Head of caudate nucleus (tissue), 42 donors: ENCODE measurements at places on chromosomes 3 and 15.

DNA sequence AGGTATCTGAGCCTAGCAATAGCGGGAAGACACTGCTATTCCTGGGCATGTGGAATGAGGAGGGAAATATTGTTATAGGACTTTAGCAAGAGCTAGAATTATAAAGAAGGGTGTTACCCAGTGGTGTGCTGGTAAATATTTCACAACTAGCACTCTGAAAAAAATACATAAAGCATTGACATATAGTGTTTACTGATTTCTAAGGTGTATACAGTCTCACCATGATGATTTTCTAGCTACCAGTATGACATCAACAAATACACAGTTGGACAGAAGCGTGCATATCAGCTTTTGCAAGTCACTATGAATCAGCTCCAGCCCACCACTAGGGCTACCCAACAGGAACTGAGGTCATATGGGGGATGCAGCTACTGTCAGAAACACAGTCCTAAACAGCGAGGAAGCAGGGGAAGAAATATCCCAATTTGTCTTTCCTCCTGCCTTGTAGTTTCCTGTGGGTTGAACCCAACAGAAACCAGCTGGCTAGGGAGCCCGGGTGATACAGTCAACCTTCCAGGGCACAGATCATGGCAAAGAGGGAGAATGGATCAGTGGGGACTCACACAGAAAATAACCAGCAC lies 39.6 kb downstream of the HGD start:
- DNase-seq, result no peak

GRCh38 chr3:67576441-67576840 lies 78.0 kb downstream of the SUCLG2 start:
- no peak for DNase-seq

- DNase-seq, result no peak
Measured at GRCh38 chr3:116112696-116113095, 332.6 kb downstream of the LSAMP start.

GRCh38 chr3:124770336-124771082 lies 40.3 kb downstream of the UMPS start:
- peak; percentile 44 for DNase-seq

DNA sequence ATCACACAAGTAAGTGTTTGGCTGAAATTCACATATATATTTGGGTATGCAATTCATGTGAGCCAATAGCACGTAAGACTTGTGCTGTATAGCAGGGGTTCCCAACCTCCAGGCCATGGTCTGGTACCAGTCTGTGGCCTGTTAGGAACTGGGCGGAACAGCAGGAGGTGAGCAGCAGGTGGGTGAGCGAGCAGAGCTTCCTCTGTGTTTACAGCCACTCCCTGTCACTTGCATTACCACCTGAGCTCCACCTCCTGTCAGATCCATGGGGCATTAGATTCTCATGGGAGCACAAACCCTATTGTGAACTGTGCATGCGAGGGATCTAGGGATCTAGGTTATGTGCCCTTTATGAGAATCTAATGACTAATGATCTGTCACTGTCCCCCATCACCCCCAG lies 59.7 kb downstream of the MAP3K13 start:
- DNase-seq, result no peak

GRCh38 chr3:45938864-45939263 lies 4.4 kb upstream of the CXCR6 start:
- peak; percentile 83 for DNase-seq

DNA sequence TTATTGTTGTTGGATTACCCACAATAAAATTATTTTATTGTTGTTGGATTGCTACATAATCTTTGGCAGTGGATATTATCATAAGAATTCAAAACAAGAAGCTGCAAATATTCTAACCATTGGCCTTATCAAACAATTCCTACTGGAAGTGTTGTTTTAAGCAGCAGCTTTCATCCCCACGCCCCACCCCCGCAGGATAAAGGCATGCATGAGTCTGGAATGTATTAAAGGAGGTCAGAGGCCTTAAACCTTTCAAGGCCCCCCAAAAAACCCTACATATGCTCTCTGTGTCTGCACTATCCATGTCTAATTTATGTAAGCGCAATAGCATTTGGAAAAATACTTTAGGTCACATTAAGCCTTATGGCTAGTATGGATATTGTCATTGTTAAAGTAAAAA lies 23.1 kb downstream of the P3H2 start:
- DNase-seq, result no peak

DNA sequence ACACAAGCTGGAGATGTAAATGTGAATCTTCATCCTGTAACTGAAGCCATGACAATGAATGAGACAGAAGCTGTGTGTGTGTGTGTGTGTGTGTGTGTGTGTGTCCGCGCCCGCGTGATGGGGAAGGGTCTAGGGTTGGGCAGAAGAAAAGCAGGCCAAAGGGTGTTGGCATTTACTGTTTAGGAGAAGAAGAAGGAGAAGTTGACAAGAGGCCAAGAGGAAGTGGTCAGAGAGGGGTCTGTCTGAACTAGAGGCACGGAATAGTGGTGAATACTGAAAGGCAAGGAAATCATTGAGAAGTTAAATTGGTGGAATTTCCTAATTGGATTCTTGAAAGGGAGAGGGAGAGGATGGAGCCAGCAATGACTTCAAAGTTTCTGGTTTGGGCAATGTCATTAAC lies 5.6 kb upstream of the NCEH1 start:
- DNase-seq, result no peak

DNA sequence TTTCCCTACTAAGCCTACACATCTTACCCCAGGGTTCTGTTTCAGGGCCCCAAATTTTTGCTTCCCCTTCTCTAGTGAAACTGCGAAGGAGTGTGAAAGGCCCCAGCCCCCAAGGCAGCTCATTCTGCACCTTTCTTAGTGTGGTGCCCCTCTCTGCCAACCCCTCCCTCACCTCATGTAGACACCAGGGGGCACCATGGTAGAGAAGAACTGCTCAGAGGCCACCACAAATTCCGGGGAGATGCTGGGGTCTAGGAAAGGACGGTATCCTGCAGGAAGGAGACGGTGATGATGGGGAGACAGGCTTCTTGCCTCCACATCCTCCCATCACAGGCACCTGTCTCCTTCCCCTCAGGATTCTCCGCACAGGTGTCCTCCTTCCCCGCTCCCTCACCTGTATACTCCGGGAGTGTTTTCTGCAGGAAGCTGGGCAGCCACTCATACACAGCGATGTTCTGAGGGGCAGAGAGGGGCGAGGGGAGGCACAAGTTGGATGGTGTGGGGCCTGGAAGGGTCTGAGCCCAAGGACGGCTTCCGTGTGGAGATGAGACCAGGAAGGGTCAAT lies 3.6 kb downstream of the DUOX2 start:
- DNase-seq, result no peak

DNA sequence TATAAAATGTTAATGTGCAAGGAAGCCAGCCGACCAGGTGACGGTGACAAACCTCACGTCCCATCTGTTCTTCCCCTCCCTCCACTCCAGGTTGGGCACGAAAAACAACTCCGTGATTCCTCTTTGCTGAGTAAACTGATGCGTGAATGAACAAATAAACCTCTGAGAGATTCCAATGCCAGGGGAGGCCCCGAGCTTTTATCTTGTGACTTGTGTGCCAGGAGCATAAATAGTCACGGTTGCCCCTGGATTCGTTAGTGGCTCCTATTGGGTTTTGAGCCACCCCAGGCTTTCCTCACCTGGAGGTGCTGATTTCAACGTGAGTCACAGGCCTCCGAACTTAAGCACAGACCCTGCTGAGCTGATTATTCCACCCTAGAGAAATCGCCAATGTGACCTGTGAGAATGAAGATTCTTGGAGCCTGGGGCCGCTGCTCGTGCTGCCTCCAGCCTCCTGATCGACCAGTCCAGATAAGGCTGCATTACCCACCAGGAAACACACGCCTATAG lies 119.2 kb downstream of the SHQ1 start:
- DNase-seq, result no peak

DNA sequence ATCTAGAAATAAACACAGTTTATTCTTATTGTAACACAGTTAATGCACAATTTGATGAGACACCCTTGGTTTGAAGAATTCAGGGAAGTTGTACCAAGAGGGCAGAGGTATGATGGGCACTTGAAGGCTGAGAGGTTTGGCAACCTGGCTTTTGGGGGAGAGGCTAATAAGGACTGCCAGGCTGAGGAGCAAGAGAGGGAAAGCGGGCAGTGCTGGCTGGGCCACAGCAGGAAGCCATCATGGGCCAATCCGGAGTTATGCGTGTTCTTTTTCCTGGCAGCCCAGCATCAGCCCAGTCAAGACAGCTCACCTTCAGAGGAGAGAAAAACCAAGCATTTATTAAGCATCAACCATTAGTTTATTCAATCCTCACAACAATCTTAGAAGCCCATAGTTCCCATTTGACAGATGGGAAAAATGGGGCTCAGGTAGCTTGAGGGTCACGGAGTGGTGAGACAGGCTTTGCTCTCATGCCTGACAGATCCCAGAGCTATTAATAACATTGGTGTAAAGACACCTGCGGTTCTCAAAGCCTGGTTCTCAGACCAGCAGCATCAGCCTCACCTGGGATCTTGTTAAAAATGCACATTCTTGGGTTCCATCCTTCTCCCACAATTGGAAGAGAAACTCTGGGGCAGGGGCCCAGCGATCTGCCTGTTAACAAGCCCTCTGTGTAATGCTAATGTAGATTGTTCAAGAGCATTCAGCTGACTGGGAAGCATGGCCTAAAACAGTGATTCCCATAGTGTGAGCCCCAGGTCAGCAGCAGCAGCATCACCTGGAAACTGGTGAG lies 183.7 kb downstream of the NTRK3 start:
- DNase-seq, result no peak

DNA sequence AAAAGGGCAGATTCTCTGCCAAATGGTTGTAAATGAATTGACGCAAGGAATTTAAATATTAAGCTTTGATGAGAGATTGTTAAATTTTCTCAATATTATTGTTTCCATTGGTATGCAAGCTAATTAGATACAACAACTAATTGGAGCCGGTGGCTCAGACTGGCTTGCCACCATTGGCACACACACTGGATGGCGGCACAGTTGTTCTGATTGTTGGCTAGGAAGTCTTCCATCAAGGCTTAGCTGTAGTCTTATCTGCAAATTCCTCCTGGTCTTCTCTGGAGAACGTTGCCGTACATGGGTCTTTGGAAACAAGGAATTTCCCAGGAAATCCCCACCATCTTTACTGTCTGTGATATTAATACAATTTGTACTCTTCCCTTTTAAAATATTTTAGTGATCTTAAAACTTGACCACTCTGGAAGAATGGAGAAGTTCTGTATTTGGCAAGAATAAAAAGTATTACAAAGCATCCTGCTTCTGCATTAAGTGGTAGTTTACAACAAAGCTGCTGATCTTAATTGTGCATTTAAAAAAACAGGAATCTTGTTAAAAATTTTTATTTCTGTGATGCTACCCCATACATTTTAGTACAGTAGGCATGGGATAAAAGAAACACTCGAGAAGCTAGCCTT lies 126.5 kb downstream of the UBE2E2 start:
- no peak for DNase-seq

DNA sequence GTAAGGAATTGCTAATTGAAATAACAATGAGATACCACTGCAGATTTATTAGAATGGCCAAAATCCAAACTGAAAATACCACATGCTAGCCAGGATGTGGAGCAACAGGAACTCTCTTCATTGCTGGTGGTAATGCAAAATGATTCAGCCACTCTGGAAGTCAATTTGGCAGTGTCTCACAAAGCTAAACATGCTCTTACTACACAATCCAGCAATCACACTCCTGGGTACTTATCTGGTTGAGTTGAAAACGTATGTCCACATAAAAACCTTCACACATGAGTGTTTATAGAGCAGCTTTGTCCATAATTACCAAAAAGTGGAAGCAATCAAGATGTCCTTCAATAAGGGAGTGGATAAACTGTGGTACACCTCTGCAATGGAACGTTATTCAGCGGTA lies 113.3 kb downstream of the SMAD6 start:
- DNase-seq, result no peak

DNA sequence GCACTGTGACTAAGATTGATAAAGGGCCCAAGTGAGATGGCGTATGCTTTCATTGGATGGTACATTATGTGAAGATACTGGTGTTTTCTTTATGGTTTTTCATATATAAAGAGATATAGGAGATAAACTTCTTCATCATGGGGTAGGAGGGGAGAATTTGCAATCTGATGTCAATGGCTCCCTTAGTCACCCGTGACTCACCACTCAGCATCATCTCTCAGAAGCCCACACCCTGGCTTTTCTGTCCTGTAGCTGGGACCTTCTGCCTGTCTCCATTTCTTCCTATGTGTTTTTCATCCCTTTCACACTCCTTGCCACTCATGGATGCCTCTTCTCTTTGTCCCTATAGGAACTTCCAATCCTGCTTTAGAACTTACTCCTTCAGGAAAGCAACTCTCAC lies 114.3 kb upstream of the SEMA6D start:
- no peak for DNase-seq

DNA sequence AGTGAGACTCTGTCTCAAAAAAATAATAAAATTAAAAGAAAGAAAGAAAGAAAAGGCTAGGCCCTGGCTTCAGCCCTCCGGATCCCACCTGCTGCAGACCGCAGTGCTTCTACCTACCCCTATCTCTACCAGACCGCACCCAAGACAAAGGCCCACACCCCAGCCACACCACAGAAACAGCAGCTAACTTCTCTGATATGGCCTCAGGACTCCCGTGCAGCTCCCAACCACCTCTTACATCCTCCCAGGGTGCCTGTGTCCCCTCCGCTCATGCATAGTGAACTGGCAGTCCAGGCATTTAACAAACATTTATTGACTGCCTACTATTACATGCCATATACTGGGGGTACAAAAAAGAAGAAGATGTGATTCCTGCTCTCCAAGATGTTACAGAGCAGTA lies 6.9 kb upstream of the HTR3C start:
- no peak for DNase-seq

GRCh38 chr15:92365084-92365483 lies 28.6 kb upstream of the ST8SIA2 start:
- no peak for DNase-seq
